ENCODE measurements at places on chromosomes 11 and 22.

GRCh38 chr11:14905104-14906033 is 13.3 kb upstream of the CYP2R1 start:
- DNase-seq, result no peak

- DNase-seq, result no peak
Measured at GRCh38 chr11:68687311-68687710, 3.0 kb downstream of the GAL start.

- no peak for DNase-seq
Measured at GRCh38 chr11:32154275-32154674, 63.4 kb downstream of the RCN1 start.

DNA sequence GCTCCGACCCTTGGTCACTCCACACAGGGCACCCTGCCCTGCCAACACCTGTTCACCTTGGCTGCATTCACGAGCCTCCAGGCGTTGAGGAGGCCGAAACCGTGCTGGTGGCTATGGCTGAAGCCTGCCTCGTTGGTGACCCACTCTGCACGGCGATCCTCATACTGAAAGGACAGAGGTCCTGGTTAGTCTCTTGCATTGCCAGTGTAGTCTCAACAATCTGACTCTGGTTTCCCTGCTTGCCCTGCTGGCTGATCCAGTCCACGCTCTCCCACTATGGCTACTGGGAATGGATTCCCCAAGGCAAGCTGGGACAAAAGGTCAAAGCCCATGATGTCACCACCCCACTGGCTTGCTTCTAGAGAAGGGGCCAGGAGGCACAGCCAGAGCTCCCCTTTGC is 12.9 kb downstream of the PCSK7 start:
- DNase-seq, result no peak

- peak; percentile 72 for DNase-seq
Measured at GRCh38 chr22:19178657-19179496, at the start of gene SLC25A1. TSS of gene SLC25A1 (minus strand) at chr22:19178736. CDS start at chr22:19178673, 63 bp downstream.

- DNase-seq, result no peak
Measured at GRCh38 chr22:48396785-48397530, 1430.7 kb downstream of the BRD1 start.

DNA sequence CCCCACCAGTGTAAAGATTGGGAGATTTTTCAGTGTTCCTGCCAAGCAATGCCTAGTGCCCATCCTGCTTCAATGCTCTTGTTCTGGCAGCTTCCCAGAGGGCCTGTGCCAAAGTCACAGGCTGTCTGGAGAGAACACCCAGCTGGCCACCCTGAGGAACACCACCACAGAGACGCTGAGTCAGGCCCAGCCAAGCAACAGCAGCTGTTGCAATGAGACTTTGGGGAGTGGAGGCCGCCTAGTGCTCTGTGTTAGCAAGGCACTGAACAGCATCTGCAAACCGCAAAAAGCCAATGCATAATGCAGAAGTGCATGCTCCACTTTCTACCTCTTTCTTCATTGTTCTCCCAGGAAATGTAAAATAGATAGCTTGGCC is 168.1 kb downstream of the NXPE2 start:
- peak; percentile 34 for DNase-seq

GRCh38 chr11:1198561-1199240 is 24.2 kb upstream of the MUC5B start:
- no peak for DNase-seq

- no peak for DNase-seq
Measured at GRCh38 chr11:86177302-86177701, 67.3 kb upstream of the EED start.

DNA sequence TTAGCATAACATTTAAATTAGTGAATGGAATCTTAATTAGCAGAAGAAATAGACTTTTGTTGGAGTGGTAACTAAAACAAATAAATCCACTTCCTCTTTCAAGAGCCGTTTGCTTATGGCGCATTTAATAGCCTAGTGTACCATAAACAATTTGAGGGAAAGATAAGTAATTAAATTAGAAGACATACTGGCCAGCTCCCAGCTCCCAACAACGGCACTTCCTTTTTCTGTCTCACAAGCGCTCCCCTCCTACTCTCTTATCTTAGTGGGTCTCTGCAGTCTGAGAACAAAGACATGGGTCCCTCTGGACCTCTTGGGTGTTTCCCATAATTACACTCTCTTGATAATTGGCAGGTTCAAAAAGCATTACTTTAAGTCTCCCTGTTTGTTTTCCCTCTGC is 146.0 kb downstream of the OPCML start:
- no peak for DNase-seq

DNA sequence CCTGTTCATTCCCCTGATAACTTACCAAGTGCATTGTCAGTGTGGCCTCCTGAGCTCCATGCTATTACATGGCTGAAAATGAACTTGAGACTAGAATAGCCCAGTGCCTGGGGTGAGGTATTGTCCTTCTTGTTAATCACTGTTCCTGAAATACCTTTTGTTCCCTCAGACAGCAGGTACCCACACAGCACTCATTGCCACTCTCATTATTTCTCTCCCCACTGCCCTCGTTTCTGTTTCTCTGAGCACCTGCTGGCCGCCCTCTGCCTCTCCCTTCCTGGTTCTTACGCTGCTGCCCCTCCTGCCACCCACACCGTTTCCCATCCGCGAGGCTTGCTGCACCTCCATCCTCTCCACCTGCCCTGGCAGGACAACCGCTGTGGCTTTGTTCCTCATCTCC is 36.9 kb upstream of the RAB1B start:
- DNase-seq, result no peak

DNA sequence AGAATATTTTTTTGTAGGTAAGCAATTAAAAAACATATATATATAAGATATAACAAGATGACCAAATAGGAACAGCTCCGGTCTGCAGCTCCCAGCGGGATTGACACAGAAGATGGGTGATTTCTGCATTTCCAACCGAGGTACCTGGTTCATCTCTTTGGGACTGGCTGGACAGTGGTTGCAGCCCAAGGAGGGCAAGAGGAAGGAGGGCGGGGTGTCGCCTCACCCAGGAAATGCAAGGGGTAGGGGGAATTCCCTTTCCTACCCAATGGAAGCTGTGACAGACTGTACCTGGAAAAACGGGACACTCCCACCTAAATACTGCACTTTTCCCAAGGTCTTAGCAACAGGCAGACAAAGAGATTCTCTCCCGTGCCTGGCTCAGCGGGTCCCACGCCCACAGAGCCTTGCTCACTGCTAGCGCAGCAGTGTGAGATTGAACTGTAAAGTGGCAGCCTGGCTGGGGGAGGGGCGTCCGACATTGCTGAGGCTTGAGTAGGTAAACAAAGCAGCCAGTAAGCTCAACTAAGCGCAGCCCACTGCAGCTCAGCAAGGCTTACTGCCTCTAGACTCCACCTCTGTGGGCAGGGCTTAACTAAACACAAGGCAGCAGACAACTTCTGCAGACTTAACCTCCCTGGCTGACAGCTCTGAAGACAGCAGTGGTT is 163.8 kb downstream of the CWF19L2 start:
- DNase-seq, result no peak

GRCh38 chr22:40491990-40492631 is 121.7 kb downstream of the SGSM3 start:
- no peak for DNase-seq

- DNase-seq, result no peak
Measured at GRCh38 chr22:33821290-33821689, 99.0 kb downstream of the LARGE1 start.

Measured in C1 segment of cervical spinal cord (tissue), 14 donors.